ENCODE measurements at places on chromosomes 5 and 9.

DNA sequence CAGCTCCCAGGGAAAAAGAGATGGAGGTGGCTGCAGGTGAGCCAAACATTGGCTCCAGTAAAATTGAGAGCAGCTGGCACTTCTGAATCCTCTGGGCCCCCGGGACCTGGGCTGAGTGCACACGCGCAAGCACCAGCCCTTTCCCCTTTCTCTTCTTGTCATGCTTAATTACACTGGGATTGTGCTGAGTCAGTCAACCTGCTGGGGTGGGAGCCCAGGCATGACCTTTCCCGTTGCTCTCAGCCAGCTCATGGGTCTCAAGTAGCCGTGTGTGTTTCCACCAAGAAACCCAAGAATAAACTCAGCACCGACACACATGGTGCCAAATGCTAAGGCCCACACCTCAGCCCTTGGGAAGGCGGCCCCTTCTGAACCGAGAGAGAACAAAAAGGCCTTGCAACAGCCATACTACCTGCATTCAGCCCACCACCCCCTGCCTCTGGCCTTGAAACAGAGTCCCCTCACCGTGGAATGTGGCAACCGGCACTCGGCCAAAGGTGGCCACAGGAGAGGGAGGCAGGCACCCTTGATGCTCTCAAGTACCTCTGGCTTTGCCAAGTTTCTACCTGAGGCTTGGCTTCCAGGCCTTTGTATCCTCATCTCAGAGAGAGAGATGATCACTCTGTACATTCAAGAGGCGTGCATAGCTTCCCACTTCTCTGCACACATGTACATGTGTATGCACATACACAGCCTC, 28.1 kb downstream of the SLIT3 start:
- no peak for DNase-seq

DNA sequence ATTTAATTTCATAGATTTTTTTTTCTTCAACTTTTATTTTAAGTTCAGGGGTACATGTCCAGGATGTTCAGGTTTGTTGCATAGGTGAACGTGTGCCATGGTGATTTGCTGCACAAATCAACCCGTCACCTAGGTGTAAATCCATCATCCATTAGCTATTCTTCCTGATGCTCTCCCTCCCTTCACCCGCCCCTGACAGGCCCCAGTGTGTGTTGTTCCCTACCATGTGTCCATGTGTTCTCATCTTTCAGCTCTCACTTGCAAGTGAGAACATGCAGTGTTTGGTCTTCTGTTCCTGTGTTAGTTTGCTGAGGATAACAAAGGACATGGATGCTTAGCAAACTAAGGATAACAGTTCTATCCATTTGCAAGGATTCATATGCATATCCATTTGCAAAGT, 209.1 kb upstream of the ADCY2 start:
- no peak for DNase-seq

GRCh38 chr9:135256581-135257354, 169.3 kb downstream of the OLFM1 start:
- DNase-seq, result no peak

- no peak for DNase-seq
Observed at GRCh38 chr5:136012041-136012804, 16.6 kb upstream of the TGFBI start.

- no peak for DNase-seq
Observed at GRCh38 chr5:16737620-16738364, 121.0 kb upstream of the RETREG1 start.

DNA sequence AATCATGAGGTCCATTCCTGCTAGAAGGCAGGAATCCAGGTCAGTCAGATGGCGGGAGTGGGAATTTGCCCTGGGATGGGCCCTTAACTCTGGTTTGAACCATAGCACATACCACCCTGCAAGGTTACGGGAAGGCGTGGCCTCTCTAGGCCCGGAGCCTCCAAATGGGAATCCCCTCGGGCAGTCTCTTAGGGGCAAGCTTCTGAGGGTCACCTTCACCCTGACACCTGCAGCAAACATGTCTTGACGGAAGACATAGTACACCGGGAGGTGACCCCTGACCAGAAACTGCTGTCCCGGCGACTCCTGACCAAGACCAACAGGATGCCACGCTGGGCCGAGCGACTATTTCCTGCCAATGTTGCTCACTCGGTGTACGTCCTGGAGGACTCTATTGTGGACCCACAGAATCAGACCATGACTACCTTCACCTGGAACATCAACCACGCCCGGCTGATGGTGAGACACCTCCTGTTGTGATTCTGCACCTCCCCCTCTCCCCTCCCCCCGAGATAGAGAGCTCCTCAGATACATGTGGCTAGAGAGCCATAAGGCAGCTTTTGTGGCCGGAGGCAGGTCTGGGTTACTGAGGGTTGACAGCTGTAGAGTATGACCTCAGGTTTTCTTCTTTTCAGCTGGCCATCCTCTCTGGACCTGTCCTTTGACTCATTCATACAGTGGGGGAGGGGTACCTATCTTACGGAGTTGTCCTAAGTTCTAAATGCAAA, 957 bp downstream of the PRELID1 start:
- DNase-seq, result no peak

DNA sequence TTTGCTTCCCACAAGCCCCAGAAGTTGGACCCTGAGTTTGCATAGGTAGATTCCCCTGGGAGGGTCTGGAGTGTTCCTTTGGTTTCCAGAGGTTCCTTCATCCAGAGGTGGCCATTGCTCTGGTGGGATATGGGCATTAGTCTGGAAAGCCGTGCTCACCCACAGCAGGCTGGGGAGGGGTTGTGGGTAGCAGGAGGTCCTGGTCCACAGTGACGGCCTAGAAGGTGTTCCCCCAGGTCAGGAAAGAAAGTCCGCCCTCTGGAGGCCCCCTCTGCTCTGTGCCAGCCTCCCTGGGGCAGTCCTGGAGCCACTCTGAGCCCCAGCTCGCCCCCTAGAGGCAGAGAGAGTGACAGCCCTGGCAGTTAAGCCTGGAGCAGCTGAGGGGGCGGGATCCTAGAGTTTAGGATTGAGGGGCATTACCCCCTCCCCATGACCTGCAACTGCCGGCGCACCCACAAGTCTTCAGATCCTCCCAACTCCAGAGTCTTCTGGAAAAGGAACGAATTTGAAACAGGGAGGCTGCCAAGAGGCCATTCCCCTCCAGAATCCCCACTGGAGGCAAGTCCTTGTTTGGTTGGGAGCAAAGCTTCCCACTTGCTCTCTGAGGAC, 36.8 kb downstream of the NDST1 start:
- DNase-seq, result no peak

DNA sequence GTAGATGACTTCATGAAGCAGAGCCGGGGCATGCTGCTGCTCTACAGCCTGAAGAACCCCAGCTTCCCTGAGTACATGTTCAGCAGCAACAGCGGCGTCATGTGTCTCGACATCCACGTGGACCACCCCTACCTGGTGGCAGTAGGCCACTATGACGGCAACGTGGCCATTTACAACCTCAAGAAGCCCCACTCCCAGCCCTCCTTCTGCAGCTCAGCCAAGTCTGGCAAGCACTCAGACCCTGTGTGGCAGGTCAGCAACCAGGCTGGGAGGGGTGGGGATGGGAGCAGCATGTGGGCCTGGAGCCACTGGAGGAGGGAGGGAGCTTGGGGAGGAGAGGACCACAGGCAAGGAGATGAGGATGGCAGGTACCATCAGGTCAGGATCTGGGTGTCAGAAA, 16.2 kb downstream of the ENHO start:
- no peak for DNase-seq
